ENCODE measurements at places on chromosomes 1 and 21.

DNA sequence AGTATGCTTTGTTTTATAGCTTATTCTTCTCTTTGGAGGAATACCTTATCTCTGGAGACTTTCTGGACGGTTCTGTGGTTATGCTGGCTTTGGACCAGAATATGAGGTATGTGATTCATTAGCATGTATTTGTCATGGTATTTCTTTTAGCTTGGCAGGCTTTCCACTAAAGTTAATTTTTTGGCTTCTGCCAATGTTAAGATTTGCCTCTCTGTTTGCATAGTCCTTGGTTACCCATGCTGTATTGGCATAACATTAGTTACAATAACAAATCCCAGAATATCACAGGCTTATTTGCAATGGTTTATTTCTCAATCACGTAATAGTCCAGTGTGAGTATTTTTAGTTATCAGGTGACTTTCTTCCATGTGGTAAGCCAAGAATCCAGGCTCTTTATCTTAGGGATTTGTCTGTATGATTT lies 9.7 kb downstream of the ZMPSTE24 start:
- DNase-seq: no peak

GRCh38 chr1:229664133-229664689 lies 38.2 kb downstream of the URB2 start:
- peak; percentile 93 for DNase-seq

DNA sequence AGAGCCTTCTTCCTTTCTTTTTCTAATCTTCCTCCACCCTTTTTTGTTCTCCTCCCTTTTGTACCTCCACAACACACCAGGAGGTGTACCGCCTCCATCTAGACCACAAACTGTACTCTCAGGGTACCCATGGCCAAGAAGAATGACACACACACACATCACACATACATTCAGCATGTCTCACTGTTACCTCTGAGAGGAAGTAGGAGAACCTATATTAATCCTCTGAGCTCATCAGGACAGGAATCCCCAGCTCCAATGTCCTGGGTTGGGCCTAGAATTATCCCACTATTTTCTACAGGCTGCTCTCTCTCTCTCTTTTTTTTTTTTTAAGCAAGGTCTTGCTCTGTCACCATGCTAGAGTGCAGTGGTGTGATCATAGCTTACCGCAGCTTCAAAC lies 36.7 kb downstream of the ATP2B4 start:
- no peak for DNase-seq

DNA sequence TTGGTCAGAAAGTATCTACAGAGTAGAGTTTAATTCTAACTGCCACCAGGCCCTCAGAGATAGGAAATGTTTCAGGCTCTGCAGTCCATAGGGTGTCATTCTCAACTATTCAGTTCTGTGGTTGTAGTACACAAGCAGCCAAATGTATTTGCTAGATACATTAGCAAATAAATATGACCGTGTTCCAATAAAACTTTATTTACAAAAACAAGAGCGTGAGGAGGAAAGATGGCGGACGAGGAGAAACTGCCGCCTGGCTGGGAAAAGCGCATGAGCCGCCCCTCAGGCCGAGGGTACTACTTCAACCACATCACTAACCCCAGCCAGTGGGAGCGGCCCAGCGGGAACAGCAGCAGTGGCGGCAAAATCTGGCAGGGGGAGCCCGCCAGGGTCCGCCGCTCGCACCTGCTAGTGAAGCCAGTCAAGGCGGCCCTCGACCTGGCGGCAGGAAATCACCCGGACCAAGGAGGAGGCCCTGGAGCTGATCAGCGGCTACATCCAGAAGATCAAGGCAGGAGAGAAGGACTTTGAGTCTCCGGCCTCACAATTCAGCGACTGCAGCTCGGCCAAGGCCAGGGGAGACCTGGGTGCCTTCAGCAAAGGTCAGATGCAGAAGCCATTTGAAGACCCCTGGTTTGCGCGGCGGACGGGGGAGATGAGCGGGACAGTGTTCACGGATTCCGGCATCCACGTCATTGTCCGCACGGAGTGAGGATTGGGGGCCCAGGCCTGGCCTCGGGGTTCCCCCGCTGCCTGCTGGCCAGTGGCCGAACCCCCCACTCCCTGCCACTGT lies 286.1 kb downstream of the LRRC40 start:
- no peak for DNase-seq

GRCh38 chr1:162360874-162361260 lies 15.8 kb downstream of the SPATA46 start:
- no peak for DNase-seq

- peak; percentile 68 for DNase-seq
These were observed 41.7 kb downstream of the PRKCZ start for GRCh38 chr1:2091611-2092604.

DNA sequence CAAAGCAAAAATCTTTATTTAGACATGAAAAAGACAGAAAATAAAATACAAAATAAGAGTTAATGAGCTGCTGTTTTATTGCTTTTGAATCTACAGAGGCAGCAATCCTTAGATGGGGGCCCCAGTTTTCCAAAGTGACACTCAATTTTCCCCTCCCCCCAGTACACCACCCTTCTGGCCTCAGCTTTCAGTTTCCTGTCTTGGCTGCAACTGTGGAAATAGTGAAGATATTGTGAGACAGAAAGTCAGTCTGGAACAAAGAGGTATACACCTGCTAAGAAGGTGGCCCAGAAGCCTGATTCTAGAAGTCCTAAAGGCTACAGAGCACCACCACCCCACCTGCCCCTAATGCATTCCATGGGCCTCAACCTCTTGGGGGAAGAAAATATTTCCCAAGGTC lies 1.1 kb upstream of the MTMR11 start:
- DNase-seq: no peak

DNA sequence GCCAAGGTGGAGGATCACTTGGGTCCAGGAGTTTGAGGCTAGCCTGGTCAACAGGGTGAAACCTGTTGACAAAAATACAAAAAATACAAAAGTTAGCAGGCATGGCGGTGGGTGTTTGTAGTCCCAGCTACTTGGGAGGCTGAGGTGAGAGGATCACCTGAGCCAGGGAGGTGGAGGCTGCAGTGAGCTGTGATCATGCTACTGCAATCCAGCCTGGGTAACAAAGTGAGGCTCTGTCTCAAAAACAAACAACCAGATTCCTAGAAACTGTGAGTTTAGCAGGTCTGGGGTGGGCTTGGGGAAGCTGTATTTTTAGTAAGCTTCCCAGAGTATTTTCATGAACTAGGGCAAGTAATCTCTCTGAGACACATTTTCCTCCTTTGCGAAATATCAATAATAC lies 5.2 kb upstream of the MYOM3 start:
- no peak for DNase-seq

GRCh38 chr1:63537940-63538339 lies 14.6 kb downstream of the EFCAB7 start:
- no peak for DNase-seq

GRCh38 chr1:47906009-47906432 lies 91.2 kb downstream of the TRABD2B start:
- no peak for DNase-seq

DNA sequence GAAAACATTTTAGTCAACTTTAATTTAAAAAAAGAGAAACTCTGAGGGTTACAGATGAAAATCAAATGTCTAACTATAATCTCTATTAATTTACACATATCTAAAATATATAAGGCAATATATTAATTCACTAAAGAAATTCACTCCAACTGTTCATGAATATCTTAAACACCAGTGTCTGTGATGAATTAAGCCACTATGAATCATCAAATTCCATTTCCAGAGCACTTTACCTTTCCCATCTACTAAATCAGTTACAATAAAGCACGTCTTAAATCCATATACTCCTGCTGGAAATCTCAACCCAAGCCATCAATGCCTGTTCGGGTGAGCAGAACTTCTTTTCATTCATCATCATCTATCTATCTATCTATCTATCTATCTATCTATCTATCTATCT lies 4.3 kb downstream of the TAF5L start:
- no peak for DNase-seq

DNA sequence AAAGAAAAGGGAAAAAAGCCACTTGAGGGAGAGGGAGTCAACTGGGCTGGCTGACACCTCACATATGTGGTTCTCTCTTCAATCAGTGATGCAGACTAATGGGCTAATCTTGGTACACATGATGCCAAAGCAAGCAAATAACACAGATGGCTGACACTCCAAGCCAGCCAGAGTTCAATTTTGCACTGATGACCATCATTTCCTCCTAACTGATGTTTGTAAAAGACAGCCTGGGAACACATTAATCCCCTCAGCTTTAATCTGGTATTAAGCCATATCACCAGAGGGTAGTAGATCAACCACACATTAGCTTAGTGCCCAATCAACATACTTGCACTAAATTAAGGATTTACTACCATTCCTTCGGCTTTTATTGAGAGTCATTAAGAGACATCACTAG lies 2.8 kb downstream of the VPS72 start:
- DNase-seq: no peak

DNA sequence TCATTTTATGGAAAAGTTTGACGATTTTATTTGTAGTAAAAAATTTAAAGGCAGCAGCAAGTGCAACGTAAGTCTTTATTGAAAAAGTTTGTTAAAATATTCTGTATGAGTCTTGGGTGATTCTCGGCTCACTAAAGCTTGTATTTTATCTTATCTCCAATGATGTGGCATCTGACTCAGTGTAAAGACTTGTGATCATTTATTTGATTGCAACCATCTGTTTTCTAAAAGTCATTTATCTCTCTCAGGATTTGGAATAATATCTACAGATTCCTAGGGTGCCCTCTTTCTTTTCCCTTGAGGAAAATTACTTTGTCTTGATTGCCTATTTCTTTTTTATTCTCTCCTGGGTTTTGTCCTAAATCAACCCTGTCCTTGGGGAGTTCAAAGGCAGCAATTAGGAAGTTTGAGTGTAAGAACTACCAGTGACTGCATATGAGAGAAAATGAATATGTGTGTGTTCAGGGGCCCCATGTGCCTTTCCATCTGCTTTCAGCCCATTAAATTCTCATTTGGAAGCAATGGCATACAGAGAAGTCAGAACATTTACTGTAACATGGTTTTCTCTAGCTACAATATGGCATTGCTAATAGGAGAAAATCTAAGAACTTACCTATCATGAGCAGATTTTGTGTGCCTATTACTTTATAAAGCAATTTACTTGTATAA lies 575.0 kb upstream of the CHRM3 start:
- no peak for DNase-seq

- DNase-seq: no peak
These were observed 28.8 kb downstream of the PIK3C2B start for GRCh38 chr1:204465546-204466415.

DNA sequence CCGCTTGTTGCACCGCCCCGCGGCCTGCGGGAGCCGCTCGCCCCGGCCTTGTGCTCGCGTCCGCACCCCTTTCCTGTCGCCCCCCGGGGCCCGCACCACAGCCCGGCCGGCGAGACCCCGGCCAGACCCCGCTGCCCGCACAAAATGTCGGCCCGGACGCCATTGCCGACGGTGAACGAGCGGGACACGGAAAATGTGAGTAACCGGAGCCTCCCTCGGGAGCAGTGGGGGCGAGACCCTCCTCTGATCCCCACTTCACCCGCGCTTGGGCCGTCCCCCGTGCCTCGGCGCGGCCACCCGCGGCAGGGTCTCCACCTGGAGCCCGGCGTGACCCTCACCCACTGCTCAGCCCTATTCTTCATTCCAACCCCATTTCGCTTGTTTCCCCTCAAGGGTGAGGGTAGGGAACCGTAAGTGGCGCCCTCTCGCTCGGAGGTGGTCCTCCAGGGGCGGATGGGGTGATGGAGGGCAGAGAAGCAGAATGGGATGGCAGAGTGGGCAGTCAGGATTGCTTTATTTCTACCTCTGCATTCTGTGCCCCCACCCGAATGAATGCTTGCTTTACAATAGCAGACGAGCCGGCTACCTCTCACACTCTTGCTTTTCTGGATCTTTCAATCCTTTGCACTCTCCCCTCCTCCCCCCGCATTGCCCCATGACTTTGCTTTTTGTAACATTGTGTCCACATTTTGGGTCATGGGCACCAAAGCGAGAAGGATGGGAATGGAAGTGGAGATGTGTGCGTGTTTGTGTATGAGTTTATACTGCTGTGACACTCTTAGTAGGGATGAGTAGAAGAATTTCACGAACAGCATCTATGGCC lies 954 bp downstream of the MARK1 start:
- DNase-seq: no peak

DNA sequence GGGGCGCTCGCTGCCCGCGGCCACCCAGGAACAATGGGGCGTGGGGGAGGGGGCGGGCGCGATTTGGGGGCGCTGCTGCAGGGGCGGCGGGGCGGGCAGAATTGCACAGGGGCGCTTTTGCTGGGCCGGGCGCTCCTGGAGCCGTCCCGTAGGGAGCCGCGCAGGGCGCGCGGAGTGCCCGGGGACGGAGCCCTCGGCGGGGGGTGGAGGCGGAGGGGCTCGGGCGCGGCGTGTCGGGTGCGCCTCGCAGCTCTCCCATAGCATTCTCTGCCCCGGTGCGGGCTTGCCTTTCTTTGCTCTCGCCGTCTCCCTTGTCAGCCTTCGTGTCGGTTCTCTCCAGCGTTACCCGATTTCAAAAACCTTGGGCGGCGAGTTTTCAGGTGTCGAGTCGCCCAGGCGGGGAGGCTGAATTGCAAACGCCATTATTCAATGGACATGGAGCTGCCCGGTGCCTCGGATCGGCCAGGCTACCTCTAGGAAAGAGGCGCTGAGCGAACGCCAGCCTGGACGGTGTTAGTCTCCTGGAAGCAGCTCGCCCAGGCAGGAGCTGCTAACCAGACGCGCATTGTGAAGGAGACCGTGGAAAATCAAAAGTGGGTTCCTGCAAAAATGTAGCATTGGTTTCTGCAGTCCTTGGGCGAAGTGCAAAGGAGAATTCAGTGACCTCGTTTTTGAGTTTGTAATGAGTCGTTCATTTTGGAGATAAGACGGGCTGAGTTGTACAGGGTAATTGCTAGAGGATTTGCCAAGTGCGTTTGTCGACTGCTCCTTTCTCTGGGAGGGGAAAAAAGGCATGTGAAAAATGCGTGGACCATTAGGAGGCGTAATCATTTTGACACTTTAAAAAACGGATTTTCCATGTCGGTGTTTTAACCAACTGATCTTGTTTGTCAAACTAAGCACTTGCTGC lies 626 bp downstream of the CXADR start:
- DNase-seq: no peak

- no peak for DNase-seq
These were observed 91.7 kb downstream of the TTC3 start for GRCh38 chr21:37164742-37165141.

Measured in activated naive CD4-positive, alpha-beta T cell treated with anti-CD3 and anti-CD28 coated beads, Interleukin-2, amount 50 U/mL, for 72 hours (primary cell).